ENCODE measurements at places on chromosomes 3 and 15.
A peak's percentile ranks its signal among the peaks of the same experiment; 100 is the strongest.

- no peak for DNase-seq
Measured at GRCh38 chr3:5014391-5014790, 35.2 kb downstream of the BHLHE40 start.

DNA sequence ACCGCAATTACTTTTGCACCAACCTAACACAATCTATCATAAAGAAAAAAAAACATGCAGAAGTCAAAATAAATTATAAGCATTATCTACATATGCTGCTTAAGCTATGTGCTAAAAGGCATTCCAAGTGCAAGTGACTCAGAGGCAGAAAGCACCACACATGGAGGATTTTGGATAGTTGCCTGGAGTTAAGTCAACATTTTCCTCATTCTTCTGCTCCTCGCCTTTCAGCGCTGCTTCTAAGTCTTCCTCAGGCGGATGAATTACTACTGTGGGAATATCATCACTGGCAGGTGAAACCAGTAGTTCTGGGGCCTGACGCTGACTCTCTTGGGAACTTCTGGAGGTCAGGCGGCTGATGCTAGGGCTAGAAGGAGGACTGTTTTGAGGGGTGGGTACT, 53.1 kb downstream of the SLC4A7 start:
- peak; percentile 60 for DNase-seq

DNA sequence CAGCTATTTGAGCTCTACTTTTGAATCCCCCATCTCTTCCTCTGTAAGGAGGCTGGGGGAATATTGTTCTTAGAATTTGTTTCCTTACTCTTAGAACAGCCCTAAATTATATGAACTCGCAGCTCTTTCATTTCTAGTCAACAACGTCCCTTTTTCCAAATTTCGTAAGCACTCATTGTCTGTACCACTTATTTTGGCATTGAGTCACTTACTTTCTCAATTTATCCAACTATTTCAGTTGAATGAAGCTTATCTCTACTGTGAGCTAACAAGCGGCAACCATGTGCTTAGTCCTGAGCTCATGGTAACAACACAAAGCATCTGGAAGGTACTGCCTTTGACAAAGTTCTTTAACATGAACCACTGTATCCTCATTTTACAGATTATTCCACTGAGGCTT, 191.1 kb downstream of the GREM1 start:
- DNase-seq = no peak

DNA sequence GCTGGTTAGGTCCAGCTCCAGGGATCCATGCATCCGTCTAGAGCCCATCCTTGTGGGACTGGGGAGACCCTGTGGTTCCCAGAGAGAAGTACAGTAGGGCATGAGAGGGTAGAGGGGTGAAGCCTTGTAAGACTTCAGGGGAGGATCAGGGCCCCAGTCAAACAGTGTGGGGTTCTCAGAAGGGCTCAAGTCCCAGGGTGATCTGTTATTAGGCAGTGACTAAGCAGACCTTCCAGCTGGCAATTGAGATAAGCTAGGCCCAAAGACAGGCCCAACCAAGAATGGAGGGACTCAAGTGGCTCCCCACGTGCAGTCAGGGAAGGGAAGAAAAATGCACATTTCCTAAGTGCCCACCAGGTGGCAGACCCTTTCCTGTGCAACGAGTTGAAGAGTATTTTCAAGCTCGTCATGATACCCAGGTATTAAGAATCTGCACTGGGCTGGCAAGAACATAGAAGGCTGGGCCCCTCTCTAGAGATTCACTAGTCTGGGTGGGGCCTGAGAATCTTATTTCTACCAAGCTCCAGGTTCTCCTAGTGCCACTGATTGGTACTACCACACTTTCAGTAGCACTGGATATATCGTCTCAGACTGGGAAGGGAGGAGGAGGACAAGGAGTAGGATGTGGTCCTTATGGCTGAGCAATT, 240.8 kb downstream of the NR1D2 start:
- peak; percentile 15 for DNase-seq

GRCh38 chr3:52061121-52061910, 4.9 kb upstream of the DUSP7 start:
- no peak for DNase-seq

- no peak for DNase-seq
Measured at GRCh38 chr3:67418426-67419217, 235.8 kb downstream of the SUCLG2 start.

- no peak for DNase-seq
Measured at GRCh38 chr3:117305681-117306080, 596.1 kb downstream of the TUSC7 start.

DNA sequence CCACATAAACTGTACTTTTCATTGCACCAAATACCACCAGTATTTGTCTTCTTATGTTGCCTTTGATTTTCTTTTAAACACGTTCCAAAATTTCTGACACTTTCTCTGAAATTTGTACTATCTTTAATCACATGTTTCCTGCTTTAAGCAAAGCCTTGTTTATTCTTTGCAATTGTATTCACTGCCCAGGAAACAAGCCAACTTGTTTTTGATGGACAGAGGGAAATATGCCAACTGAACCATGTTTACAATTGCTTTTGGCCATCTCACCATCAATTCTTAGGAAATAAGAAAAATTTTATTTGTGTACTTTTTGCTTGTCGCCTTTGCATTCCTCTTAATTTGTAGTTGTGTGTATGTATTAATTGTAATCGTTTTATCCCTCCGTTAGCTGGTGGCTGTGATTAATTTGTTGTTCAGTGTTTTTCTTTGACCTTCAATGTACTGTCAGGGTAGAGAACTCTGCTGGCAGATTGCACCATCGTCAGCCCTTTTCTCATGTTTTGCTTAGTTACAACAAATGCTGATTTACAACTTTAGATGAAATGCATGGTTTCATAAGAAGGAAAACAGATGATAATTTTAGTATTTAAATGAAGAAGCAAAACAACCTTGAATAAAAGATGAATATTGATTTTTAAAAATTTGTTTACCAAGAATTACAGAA, 19.4 kb upstream of the FEZF2 start:
- DNase-seq = no peak

- DNase-seq = no peak
Measured at GRCh38 chr15:44782516-44782915, 46.2 kb downstream of the TRIM69 start.

- no peak for DNase-seq
Measured at GRCh38 chr3:72008226-72008996, 223.5 kb upstream of the PROK2 start.

GRCh38 chr3:4680227-4680691, 187.1 kb downstream of the ITPR1 start:
- DNase-seq = no peak

DNA sequence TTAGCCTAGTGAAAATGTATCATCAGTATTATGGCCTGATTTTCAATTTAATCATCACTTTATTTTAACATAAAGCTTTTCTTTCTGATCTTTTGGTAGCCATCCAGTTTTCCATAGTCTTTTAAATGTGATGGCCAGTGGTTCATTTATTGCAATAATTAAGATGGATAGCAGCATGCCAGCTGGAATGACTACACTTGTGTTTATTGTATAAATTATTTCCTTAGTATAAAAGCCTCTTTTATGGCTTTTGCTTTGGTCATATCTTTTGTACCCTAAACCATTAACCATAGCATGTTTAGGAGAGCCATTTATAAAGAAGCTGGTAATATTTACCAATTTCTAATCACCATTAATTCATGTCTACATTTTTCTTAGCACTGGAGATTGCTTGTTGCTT, 31.7 kb downstream of the ALCAM start:
- no peak for DNase-seq

- no peak for DNase-seq
Measured at GRCh38 chr15:77974098-77974414, 103.5 kb downstream of the TBC1D2B start.

GRCh38 chr15:100788418-100789105, 91.1 kb upstream of the ALDH1A3 start:
- DNase-seq = no peak

DNA sequence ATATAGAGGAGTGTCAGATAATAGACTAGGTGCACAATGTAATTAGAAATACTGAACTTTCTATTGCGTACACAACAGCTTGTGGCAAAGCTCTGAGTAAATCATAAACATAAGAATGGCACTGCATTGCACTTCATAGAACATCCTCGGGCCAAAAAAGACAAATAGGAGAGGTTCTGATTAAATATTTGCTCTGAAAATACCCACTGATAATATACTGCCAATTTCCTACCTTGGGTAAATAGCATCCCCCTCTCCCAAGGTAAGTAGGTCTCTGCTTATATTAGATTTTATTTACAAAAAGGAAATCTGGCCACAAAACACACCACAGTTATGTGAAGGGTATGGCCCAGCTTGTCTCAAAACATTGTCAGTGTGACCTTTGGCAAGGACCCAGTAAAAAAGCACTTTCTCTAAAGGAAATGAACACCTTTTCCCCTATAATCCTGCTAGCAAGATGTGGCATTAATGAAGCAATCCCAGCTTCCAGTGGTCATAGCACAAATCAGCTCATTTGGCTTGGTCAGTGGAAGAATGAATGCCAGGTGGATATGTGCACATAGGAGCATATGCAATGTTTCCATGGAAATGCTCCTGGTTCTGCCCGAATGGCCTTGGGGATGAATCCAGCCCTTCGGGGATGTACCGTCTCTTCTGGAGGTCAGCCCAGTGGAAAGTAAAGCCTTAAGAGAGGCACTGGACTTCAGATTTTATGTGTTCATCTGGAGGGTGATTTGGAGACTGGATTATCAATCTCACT, 315.9 kb downstream of the LSAMP start:
- DNase-seq = no peak

DNA sequence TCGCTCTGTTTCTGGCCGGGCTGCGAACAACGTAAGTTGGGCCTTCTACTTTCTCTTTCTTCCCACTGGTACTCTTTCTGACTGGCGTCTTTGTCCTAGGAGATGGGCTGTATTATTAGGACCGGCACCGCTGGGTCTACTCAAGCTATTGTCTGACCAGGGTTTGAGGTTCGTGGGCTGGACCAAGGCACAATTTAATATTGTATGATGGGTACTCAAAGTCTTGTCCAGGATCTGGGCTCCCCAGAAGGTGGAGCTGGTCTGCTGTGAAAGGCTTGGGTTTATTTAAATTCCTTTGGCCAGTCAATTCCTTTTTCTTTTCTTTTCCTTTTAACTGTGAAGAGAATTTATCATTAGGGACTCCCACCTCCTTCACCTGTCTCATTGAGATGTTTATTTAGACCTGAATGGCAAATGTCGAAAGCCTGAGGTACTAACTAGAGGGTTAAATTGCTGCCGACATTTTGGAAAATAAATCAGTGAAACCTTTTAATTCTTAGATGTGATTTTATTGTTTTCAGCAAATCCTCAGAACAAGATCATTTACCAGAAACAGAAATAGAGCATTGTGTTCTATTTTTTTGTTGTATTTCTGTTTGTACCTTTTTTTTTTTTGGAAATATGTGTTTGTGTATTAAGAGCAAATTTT, 410 bp downstream of the LRRC49 start:
- no peak for DNase-seq

- peak; percentile 48 for DNase-seq
Measured at GRCh38 chr15:98983334-98983733, 24.3 kb downstream of the PGPEP1L start.

DNA sequence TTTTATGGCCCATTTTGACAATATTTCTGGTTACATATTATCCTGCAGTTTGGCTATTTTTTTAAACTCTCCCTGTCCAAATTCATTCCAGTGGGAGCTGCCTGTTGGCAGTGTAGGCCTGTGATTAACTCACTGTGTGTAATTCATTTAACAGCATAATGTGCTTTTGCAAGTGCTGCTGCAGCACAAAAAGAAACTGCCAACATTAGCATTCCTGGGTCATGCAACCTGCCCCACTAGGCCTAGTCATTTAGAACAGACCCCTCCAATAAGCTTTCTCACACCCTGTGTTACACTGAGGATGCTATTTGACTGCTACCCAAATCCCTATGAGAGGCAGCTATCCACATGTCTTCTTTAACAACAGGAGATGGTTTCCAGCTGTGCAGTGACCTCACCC, 251.2 kb upstream of the UBE2E2 start:
- DNase-seq = peak; percentile 89

- no peak for DNase-seq
Measured at GRCh38 chr15:90637693-90638092, 79.5 kb upstream of the BLM start.

- DNase-seq = no peak
Measured at GRCh38 chr3:194688200-194688740, 2.6 kb downstream of the FAM43A start.

GRCh38 chr3:123660141-123660675, 75.4 kb upstream of the HACD2 start:
- DNase-seq = no peak

DNA sequence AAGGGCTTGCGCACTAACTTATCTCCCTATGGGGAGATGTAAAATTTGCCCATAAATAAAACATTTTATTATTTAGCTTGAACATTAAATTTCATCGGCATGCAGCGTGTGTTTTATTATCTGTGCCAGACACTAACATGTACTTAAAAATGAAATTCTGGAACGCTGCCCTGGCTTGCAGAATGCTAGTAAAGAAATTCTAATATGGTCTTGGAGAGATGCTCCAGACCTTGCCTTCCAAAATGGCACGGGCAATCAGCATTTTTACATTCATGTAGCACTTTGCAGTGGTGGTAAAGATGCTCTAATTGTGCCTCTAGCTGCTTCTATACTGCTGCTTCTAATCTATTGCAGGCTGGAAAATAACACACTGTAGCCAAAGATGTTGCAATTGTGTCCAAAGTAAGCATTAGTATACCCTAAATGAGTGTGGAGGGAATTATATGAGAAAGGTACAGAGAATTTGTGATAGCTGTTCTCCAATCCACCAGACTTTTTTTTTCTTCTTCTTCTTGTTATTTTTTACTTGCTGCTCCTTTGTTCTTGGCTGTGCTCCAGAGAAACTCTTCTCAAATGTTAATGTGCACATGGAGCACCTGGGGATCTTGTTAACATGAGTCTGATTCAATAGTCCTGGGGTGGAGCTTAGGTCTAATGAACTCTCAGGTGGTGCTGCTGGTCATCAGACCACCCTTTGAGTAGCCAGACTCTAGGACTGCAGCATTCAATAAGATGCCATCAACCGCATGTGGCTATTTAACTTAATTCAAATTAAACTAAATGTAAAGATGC, 47.3 kb downstream of the CRABP1 start:
- DNase-seq = peak; percentile 54

GRCh38 chr3:120536642-120537041, 59.5 kb upstream of the NDUFB4 start:
- no peak for DNase-seq

- no peak for DNase-seq
Measured at GRCh38 chr15:32919749-32920414, 202.1 kb downstream of the GREM1 start.

DNA sequence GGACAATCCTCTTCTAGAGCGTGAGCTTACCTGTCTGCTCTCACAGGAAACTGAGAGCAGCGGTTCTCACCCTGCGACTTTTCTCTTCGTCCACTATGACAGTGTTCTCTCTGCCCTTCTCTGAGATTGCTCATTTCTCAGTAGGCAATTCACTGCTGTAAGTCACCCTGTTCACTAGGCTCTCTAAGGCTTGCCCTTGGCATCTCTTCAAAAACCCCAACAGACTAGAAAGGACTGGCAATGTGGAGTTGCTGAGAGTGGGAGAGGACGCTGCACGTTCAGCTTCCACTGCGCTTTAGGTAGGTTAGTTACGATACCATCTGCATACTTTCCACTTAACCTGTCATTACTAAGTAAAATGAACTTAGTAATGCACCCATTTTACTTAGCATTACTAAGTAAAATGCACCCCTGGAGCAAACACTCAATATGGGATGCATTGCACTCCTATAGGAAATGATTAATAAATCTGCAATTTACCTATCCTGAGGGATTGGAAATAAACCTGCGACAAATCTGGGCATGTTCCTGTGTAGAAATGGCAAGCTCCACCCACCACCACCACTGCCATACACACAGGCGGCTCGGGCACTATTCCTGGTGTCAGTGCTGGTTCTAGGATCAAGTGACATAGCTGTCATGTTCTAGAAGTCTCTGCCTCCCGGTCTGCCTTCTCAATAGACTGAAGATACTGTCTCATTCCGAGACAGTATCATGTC, 21.4 kb downstream of the XPC start:
- DNase-seq = no peak
